ENCODE measurements at places on chromosomes 1 and 21.
A peak's percentile ranks its signal among the peaks of the same experiment; 100 is the strongest.

- DNase-seq: no peak
Measured at GRCh38 chr1:36740446-36740845, 257.7 kb upstream of the CSF3R start.

DNA sequence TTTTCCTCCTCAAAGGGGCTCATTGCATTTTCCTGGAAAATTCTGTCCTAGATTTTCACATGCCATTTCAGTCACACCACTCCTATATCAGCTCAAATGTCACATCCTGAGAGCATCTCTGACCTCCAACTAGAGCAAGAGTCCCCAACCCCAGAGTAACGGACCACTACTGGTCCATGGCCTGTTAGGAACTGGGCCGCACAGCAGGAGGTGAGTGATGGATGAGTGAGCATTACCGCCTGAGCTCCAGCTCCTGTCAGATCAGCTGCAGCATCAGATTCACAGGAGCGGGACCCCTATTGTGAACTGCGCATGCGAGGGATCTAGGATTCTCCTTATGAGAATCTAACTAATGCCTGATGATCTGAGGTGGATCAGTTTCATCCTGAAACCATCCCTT is 12.7 kb upstream of the RRP15 start:
- DNase-seq: no peak

GRCh38 chr1:87279966-87280535 is 48.6 kb upstream of the LMO4 start:
- no peak for DNase-seq

GRCh38 chr1:37945743-37946702 is 830 bp downstream of the INPP5B start:
- no peak for DNase-seq

- DNase-seq: no peak
Measured at GRCh38 chr21:45905196-45905595, 76.4 kb upstream of the COL6A1 start.

DNA sequence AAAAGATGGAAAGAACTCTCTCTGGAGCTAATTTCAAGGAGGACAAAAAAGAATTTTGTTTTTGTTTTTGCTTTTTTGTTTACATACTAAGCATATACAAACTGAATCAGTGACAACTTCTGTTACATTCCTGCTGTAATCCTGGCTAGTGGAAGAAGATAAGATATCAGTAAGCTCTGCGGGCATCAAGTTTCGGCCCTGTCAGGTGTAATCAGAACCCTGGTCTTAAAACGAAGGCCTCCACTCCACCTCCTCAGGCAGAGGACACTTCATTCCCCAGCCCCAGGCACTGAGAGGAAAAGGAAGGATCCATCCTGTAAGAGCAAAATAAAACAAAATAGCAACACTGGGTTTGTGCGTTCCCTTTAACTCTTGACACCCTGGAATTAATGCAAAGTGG is 88.9 kb upstream of the ARHGAP29 start:
- no peak for DNase-seq

DNA sequence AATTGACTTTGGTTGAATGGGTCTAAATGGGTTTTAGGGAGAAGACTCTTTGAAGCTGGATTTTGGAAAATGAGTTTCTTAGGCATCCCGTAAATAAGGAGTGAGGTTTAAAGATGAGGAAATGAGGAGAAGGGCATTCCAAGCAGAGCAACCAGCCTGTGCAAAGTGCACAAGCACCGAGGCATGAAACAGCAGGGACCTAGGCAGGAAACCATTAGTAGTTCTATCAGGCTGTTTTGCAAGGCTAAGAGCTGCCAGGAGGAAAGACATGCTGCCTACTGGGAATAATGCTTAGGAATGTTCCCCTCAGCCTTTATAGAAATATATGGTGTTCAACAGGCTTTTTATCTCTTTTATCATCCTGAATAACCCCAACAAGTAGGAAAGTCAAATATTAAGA is 153.1 kb upstream of the FGGY start:
- no peak for DNase-seq

- no peak for DNase-seq
Measured at GRCh38 chr1:2135441-2135841, 59.1 kb downstream of the FAAP20 start.

DNA sequence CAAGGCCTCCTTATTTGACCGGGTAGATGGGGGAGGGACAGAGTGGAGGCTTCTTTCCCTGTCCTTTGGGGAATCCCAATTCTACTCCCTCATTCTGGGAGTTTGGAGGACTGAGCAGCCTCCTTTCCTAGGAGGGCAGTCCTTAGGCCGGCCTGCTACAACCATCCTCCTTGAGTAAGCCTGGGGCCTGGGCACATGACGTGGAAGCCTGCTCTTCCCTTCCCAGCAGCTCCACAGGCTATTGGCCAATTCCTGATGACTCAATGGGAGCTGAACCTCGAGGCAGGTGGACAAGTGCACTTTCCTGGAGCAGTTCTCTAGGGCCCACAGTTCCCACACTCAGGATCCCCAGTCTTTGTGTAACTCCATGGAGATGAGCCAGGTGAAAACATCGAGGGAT is 3.1 kb downstream of the KCNA10 start:
- DNase-seq: no peak

DNA sequence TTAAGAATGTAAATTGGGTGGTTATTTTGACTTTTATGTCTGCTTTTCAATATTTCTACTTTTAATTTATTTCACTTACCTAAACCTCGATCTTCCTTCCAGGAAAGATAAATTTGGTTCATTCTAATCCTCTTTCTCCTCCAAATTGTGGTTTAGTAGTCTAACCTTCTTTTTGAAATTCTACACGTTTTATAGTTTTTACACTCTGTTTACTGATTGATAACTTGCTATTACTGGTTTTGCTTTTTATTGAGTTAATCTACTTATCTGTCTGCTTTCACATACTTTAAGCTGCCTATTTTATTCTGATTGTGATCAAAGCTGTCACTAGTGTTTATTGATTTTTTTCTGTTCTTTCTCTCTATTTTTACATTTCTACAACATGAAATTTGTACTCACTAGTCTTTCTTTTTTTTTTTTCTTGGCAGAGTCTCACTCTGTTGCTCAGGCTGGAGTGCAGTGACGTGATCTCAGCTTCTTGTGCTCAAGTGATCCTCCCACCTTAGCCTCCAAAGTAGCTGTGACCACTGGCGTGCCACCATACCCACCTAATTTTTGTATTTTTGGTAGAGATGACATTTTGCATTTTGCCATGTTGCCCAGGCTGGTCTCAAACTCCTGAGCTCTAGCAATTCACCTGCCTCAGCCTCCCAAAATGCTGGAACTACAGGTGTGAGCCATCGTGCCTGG is 27.9 kb upstream of the ERRFI1 start:
- DNase-seq: no peak

- no peak for DNase-seq
Measured at GRCh38 chr1:3207217-3207848, 138.3 kb downstream of the PRDM16 start.

DNA sequence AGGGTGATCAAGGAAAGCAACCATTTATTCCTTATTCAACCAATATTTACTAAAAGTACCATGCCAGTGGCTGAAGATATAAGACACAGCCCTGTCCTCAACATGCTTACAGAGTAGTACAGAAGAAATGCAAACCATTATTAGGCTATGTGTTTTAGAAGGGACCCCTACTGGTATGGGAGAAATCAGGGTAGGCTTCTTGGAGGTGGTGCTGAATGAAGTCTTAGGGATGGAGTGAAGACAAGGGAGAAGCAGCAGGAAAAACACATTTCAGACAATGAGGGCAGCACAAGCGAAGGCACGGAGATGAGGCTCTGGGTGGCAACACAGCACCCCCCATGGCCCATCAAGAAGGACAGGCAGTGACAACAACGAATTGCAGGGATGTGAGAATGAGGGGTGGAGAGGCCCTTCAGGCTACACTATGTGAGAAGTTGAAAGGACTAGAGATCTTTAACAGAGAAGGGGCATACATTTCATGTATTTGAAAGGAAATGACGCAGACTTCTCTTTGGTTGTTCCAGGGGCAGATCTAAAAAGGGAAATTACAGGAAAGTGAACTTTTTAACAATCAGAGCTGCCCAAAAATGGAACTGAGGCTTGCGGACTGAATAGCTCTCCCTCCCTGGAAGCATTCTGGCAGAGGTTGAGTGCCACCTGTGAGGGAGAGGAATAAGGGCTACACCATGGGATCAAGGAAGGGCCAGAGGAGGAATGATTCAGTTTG is 16.8 kb upstream of the CD58 start:
- DNase-seq: no peak

DNA sequence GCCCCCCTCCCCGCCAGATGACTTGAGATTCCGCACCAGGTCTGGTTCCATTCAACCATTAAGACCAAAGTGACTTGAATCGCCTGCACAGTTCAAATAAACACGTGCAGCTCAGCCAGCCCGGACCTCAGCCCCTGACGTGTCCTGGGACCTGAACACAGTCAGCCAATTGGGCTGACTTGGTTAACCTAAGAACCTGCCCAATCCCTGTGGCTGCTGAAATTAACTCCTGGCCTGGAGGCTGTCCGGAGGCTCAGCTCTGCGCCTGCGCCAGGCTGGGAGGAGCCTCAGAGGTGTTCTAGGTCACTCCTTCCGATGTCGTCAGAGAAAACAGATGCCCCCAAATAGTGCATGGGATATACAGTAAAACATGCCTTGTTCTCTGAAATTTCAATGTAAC is 73.4 kb downstream of the SCCPDH start:
- no peak for DNase-seq

- no peak for DNase-seq
Measured at GRCh38 chr1:175133673-175134435, 58.7 kb downstream of the KIAA0040 start.

DNA sequence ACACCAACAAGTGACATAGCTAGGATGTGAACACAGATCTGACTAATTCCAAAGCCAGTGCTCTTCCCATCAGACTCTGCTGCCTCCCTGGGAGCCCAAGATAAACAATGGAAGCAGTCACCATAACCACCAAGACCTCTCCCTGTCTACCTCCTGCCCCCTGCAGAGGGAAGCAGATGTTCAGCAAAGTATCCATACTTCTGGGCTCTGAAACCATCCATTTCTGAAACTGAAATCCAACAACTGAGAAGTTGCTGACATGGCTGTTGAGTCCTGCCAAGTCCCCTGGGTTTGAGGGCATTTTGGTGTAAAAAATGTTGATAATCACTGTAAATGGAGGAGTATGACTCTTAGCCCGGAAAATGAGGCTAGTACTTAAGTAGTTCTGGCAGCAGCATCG is 102.1 kb downstream of the TYW3 start:
- DNase-seq: no peak

DNA sequence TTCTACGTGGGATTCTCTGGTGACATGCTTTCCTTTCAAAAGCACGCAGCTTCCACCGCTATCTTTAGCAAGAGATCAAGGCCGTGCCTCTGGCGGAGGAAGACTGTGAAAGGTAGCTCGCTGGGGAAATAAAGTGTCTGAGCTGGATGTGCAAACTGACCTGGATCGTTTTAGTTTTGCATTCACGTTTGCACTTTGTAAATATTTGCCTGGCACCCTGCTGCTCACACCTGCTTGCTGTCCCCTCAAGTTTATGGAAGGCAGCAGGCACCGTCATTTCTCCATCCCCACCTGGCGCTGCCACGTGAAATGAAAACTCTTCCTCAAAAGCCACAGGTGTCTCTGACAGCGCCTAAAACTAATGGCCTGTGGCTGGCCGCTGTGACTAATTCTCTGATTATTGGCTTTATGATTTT is 44.0 kb upstream of the TARDBP start:
- DNase-seq: no peak

GRCh38 chr1:181592255-181592859 is 109.0 kb downstream of the CACNA1E start:
- no peak for DNase-seq

DNA sequence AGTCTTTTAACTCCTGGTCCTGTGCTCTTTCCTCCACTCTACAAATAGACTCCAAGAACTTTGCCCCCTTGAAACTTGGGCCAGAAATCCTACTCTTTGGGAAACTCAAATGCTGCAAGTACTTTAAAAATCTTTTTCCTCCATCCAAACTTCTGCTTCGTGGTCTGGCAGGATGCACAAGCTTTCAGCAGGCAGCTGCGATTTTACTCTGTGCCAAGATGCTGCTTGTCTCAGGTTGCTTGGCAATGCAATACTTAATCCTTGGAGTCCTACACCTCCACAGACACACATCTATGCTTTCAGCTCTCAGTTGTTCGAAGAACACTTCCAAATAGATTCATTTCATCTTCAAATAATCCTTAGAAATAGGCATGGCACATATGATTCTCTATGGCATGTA is 435.3 kb upstream of the USP24 start:
- no peak for DNase-seq

DNA sequence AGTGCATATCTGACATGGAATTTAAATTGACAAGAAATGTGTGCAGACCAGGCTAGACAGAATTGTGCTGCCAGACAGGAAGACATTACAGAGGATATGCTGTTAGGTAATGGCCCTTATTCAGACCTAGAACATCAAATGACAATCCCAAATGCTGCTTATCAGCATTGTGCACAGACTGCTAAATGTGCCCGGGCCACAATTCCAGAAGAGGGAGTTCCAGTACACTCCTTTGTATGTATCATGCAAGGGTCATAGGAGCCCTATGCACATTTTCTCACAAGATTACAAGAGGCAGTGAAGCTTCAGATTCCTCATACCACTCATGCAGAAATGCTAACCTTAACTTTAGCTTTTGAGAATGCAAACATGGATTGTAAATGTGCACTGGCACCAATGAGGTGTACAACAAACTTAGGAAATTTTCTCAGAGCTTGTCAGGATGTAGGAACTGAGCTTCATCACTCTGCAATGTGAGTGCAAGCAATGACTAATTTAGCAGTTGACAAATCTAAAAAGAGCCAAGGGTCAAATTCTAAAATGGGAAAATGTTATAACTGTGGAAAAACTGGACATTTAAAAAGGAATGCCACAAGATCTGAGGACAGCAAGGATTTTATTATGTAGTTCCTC is 273.5 kb downstream of the COL11A1 start:
- no peak for DNase-seq

DNA sequence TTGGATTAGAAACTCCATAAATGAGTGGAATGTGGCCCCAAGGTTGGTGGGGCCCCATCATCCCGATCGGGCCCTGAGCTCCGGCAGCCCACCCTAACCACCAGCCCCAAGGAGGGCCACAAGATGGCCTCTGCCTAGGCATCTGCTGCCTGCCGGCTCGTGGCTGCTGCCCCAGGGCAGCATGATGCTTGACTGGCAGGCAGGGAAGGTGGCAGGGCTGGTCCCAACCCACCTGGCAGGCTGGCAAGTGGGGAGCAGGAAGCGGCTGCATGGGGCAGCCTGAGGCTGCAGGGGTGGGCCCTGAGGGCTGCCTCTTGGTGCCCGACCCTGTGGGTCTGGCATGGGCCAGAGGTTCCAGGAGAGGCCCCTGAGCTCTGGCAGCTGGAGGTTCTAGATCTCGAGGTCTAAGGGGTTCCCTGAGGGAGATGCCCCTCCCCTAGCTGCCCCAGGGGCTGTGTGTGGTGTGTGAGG is 760 bp upstream of the GJC2 start:
- no peak for DNase-seq

- DNase-seq: no peak
Measured at GRCh38 chr1:119462964-119463363, 44.0 kb upstream of the HSD3B1 start.

- DNase-seq: no peak
Measured at GRCh38 chr1:51936531-51936930, 54.0 kb downstream of the RAB3B start.

GRCh38 chr1:59015708-59016107 is 231.9 kb upstream of the JUN start:
- no peak for DNase-seq

- DNase-seq: peak; percentile 62
Measured at GRCh38 chr1:89762779-89763648, 57.8 kb upstream of the LRRC8D start.

GRCh38 chr1:157893686-157894085 is 52.1 kb upstream of the CD5L start:
- DNase-seq: no peak
